Articular chondrocyte of knee joint (primary cell): ENCODE measurements at places on chromosomes 5 and 9. TPM values are rescaled to one million over a fixed set of nuclear protein-coding genes. Genes with fewer than 3 reads are reported as not detected.

The AMBP gene
- total RNA-seq = 0.11 and 0.26 TPM in 2 replicates

The PDE6A gene
- total RNA-seq = not detected in 2 replicates

The PARP8 gene
- total RNA-seq = 9.1 and 13.1 TPM in 2 replicates

The TRPM6 gene
- 0.11 and 0.13 TPM in 2 replicates for total RNA-seq

The OLFM1 gene
- total RNA-seq = 9.0 and 10.7 TPM in 2 replicates

The APBA1 gene
- 8.9 and 14.1 TPM in 2 replicates for total RNA-seq

The CAVIN4 gene
- total RNA-seq = 0.76 and 0.91 TPM in 2 replicates

The PCDHB6 gene
- total RNA-seq = 0.65 and 0.97 TPM in 2 replicates

The SLC46A2 gene
- 0.11 TPM in 1 of 2 replicates, not detected in the other for total RNA-seq

The PCDHA1 gene
- under 0.01 and 0.11 TPM in 2 replicates for total RNA-seq

The PAEP gene
- not detected in 2 replicates for total RNA-seq

The TMEM215 gene
- total RNA-seq = not detected in 2 replicates

The CDH10 gene
- not detected in 2 replicates for total RNA-seq

The MYMK gene
- not detected in 2 replicates for total RNA-seq

The CNTNAP3B gene
- 0.26 and 2.8 TPM in 2 replicates for total RNA-seq

The PCDHA6 gene
- total RNA-seq = 0.32 and 0.52 TPM in 2 replicates

The PCDHB15 gene
- total RNA-seq = 1.7 and 1.9 TPM in 2 replicates

The CER1 gene
- not detected in 2 replicates for total RNA-seq

The ZNF484 gene
- 17.9 and 24.5 TPM in 2 replicates for total RNA-seq

The KIAA0825 gene
- 10.1 and 13.9 TPM in 2 replicates for total RNA-seq

The SH3PXD2B gene
- total RNA-seq = 31.3 and 35.1 TPM in 2 replicates

The ZNF782 gene
- total RNA-seq = 7.2 and 7.6 TPM in 2 replicates

The UBQLN1 gene
- total RNA-seq = 110 and 118 TPM in 2 replicates

The TEX48 gene
- total RNA-seq = not detected in 2 replicates

The NOXA1 gene
- total RNA-seq = 0.39 and 0.65 TPM in 2 replicates

The DEPDC1B gene
- 3.1 and 5.1 TPM in 2 replicates for total RNA-seq

The GZMA gene
- total RNA-seq = not detected in 2 replicates

The WNT8A gene
- total RNA-seq = not detected in 2 replicates

The PCDHGA5 gene
- 5.6 and 6.5 TPM in 2 replicates for total RNA-seq

The STK32A gene
- total RNA-seq = 1.7 and 3.9 TPM in 2 replicates

The HACD4 gene
- 13.3 and 17.2 TPM in 2 replicates for total RNA-seq

The SPINK7 gene
- not detected in 2 replicates for total RNA-seq

The NXNL2 gene
- total RNA-seq = 4.1 and 6.0 TPM in 2 replicates

The UGT3A1 gene
- total RNA-seq = not detected in 2 replicates

The C9orf153 gene
- total RNA-seq = 0.32 and 0.91 TPM in 2 replicates

The GABBR2 gene
- 0.11 TPM in 1 of 2 replicates, not detected in the other for total RNA-seq

The PCDH12 gene
- 1.0 and 2.8 TPM in 2 replicates for total RNA-seq

The GRIN3A gene
- under 0.01 TPM in 2 replicates for total RNA-seq

The GRXCR2 gene
- not detected in 2 replicates for total RNA-seq

The CARD9 gene
- total RNA-seq = 1.5 and 2.9 TPM in 2 replicates

The FUT7 gene
- not detected in 2 replicates for total RNA-seq

The PCA3 gene
- 0.65 TPM in 2 replicates for total RNA-seq

The MEIKIN gene
- total RNA-seq = not detected in 2 replicates

The NR4A3 gene
- total RNA-seq = 1.7 and 2.2 TPM in 2 replicates

The TPPP gene
- total RNA-seq = under 0.01 TPM in 2 replicates

The F2RL2 gene
- total RNA-seq = under 0.01 TPM in 1 of 2 replicates, not detected in the other

The TRAF1 gene
- total RNA-seq = 5.2 and 7.6 TPM in 2 replicates

The CD180 gene
- total RNA-seq = under 0.01 TPM in 1 of 2 replicates, not detected in the other

The DMGDH gene
- total RNA-seq = 7.2 and 8.4 TPM in 2 replicates

The CCL27 gene
- total RNA-seq = 0.32 TPM in 1 of 2 replicates, not detected in the other

The TTLL11 gene
- total RNA-seq = 6.4 and 6.7 TPM in 2 replicates

The GGTA1 gene
- total RNA-seq = 0.13 and 0.32 TPM in 2 replicates

The LECT2 gene
- not detected in 2 replicates for total RNA-seq

The MOB3B gene
- 0.13 and 0.22 TPM in 2 replicates for total RNA-seq

The EGFLAM gene
- 16.7 and 24.9 TPM in 2 replicates for total RNA-seq
